Natural killer cell (primary cell): ENCODE measurements at places on chromosomes 1 and 21.

DNA sequence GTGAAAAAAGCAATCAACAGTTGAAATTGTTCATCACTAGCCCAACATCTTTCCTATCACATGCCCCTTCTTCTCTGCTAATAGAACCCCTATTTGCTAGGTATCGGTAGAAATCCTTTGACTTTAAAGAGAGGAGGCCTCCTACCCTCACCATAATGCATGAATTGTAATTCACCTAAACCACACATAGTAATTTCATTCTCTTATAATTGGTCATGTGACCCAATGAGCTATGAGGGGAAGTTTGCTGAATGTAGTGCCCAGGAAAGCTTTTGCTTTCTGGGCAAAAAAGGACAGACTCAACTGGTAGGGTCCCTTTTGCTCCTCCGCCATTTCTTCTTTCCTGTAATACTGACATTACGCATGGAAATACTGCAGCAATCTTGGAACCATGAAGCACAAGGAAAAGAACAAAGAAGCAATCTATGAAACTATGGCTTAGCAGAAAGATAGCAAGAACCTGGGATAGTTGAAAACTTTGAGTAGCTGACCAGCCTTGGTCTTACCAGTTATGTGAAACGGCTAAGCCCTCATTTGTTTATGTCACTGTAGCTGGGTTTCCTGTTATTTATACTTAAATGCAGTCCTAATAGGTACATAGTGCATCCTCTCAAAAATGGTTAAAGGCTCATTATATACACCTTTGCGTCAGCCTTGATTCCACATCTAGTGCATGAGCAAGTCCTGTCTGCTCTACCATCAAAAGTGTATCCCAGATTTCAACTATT is 10.2 kb upstream of the CHI3L2 start:
- H3K4me1 ChIP-seq, result peaks cover 98% of the 10 kb centered on the region
- no peak for DNase-seq
- H3K27ac ChIP-seq, result peak overlapping the region; percentile 80
- H3K27me3 ChIP-seq, result no peaks in the 10 kb centered on the region

DNA sequence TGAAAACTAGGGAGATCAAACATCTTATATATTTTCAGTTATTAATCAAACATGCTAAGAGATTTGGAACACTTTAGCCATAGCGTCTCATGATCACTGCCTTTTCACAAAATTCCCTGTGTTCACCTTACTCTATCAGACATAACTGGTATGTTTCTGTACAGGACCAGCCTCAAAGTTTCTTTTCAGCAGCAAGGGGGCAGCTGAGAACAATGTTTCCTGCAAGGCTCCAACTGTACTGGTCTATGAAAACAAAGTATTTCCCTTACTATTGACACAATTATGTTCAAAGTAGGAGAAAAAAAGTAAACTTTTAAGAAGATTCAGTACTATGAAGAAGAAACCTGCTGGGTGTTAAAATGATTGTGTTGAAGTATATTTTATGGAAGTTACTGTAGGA is 98.5 kb downstream of the ATF6 start:
- H3K27me3 ChIP-seq, result no peaks in the 10 kb centered on the region
- no peak for DNase-seq
- no peak overlapping the region for H3K27ac ChIP-seq
- no peak overlapping the region for H3K4me3 ChIP-seq
- no peaks in the 10 kb centered on the region for H3K4me1 ChIP-seq

GRCh38 chr1:228185641-228185965 is 20.0 kb downstream of the IBA57 start:
- DNase-seq, result peak; percentile 84
- no peak overlapping the region for H3K4me3 ChIP-seq
- no peak overlapping the region for H3K27ac ChIP-seq
- peaks cover 26% of the 10 kb centered on the region for H3K4me1 ChIP-seq
- no peaks in the 10 kb centered on the region for H3K27me3 ChIP-seq

- peaks cover 2% of the 10 kb centered on the region for H3K36me3 ChIP-seq
- peak overlapping the region; percentile 98 for H3K4me3 ChIP-seq
- H3K27me3 ChIP-seq, result no peaks in the 10 kb centered on the region
- DNase-seq, result peak; percentile 53
- H3K27ac ChIP-seq, result peak overlapping the region; percentile 83
These were observed 504 bp downstream of the PHTF1 start for GRCh38 chr1:113758631-113759332.

DNA sequence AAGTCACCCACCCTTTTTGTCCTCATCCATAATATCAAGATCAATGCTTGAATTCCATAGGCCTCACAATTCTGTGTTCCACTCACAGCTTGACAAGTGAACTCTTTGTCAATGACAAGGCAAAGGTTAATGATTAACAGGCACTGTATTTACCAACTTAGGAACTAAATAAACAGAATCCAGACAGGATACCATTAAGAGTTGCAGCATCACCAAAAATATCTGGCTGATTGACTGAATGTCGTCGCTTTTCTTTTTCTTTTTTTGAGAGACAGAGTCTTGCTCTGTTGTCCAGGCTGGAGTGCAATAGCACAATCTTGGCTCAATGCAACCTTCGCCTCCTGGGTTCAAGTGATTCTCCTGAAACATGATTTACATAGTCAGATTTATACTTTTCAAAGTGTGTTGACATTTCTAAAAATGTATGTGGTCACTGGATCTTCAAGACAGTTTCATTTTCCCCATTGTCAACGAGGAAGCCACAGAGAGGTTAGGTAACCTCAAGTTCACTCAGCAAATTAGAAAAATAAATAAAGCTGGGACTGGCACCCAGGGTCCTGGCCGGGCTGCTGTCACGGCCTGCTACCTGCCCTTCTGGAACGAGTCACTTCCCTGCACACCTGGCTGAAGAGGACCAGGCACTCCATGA is 81.0 kb downstream of the PDE9A start:
- no peaks in the 10 kb centered on the region for H3K36me3 ChIP-seq
- peak overlapping the region; percentile 9 for H3K27ac ChIP-seq
- no peak overlapping the region for H3K4me3 ChIP-seq
- no peak for DNase-seq
- no peaks in the 10 kb centered on the region for H3K27me3 ChIP-seq
- peaks cover 19% of the 10 kb centered on the region for H3K4me1 ChIP-seq

DNA sequence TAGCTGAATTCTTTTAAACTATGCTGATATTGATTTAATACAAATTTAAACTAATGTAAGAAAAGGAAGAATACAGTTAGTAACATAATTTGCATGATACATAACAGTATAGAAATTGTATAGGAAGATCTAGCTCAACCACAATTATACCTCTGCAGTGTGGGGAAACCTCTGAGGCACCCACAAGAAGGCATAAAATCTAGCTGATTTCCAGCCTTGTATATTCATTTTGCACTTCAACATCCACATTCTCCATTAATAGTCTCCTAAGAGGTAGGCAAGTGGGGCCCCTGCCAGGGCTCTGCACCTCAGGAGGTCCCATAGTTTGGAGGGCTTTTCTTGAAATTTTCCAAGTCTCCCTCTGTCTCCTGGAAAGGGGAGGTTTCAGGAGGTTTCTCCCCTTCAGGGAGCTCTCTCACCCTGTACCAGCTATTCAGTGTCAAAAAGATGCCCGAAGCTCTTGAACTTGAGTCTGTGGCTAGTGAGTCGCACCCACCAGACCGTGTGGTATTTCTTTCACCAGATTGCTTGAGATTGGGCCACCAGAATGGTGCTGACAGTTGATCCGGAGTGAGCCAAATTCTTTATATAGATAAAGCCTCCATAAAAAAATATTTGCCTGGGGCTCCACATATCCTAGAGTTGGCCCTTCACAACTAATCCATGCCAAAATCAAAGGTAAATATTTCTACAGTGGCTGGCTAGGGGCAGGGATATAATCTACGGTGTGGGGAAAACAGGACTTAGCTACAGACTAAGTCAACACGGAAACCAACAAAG is 108.2 kb downstream of the TIAM1 start:
- H3K4me1 ChIP-seq, result peaks cover 6% of the 10 kb centered on the region
- H3K4me3 ChIP-seq, result no peak overlapping the region
- no peaks in the 10 kb centered on the region for H3K27me3 ChIP-seq
- no peak overlapping the region for H3K27ac ChIP-seq
- no peak for DNase-seq
- H3K36me3 ChIP-seq, result no peaks in the 10 kb centered on the region

GRCh38 chr1:29280409-29281131 is 44.2 kb downstream of the PTPRU start:
- no peak overlapping the region for H3K4me3 ChIP-seq
- H3K27ac ChIP-seq, result no peak overlapping the region
- H3K4me1 ChIP-seq, result peaks cover 6% of the 10 kb centered on the region
- DNase-seq, result no peak
- no peaks in the 10 kb centered on the region for H3K36me3 ChIP-seq

- no peak for DNase-seq
- H3K27me3 ChIP-seq, result no peaks in the 10 kb centered on the region
- H3K36me3 ChIP-seq, result no peaks in the 10 kb centered on the region
These were observed 821 bp upstream of the KHDRBS1 start for GRCh38 chr1:32012709-32013385.

GRCh38 chr1:31674626-31675025 is 29.2 kb downstream of the COL16A1 start:
- H3K36me3 ChIP-seq, result no peaks in the 10 kb centered on the region
- H3K4me3 ChIP-seq, result no peak overlapping the region
- H3K27me3 ChIP-seq, result peaks cover 4% of the 10 kb centered on the region
- no peak overlapping the region for H3K27ac ChIP-seq

DNA sequence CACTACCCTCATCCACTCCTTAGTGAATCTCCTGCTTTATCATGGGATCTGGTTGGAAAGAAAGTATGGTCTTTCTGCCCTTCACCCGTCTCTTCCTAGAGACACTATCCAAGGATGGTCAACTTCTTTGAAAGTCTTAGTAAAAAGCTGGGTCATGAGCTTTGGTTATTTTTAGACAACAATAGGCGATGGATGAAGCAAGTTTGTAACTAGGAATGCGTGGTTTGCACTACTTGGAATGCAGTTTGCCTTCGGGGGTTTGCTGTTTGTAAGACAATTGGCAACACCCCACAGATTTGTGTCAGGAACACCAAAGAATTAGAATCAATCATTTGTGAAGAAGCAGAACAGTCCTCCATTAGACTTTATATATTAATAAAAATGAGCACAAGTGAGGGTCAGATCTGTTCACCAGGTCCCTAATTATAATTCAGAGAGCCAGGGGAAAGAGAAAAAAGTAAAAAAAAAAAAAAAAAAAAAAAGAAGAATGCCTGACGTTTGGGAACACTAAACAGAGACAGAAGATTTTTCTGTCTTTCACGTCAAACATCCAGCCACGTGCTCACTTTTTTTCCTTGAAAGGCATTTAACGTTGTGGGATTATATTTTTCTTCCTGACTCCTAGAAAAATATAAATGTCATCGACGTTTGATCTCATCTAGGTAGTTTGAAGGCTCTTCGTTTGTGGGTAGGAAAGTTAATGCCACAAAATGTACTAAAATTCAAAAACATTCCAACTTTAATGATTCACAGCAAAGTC is 60.7 kb upstream of the BTG3 start:
- no peak overlapping the region for H3K4me3 ChIP-seq
- no peaks in the 10 kb centered on the region for H3K27me3 ChIP-seq
- H3K36me3 ChIP-seq, result no peaks in the 10 kb centered on the region
- no peak for DNase-seq

GRCh38 chr1:247212012-247212411 is 40.2 kb upstream of the ZNF124 start:
- no peaks in the 10 kb centered on the region for H3K27me3 ChIP-seq
- peak overlapping the region; percentile 99 for H3K27ac ChIP-seq
- H3K4me3 ChIP-seq, result no peak overlapping the region

DNA sequence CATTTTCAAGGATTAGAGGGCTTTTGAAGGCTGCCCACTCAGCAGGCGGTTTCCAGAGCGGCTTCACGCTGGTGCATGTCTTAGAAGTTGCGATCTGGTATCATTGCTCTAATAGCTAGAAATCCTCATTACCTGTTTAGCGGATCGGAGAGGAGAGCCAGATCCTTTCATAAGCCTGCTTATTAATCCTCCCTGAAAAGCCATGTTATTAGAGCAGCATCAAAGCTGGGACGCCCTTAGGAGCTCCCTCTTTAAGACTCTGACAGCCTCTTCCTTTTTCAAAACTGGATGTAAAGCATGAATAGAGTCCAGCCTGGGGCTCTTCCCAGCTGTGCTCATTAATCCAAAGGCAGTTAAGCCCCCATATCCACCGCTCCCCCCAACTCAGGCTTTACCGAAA is 13.9 kb upstream of the CTSE start:
- no peaks in the 10 kb centered on the region for H3K36me3 ChIP-seq
- no peaks in the 10 kb centered on the region for H3K27me3 ChIP-seq
- no peak overlapping the region for H3K4me3 ChIP-seq
- peaks cover 8% of the 10 kb centered on the region for H3K4me1 ChIP-seq
- no peak for DNase-seq

- no peaks in the 10 kb centered on the region for H3K36me3 ChIP-seq
- DNase-seq, result no peak
- no peaks in the 10 kb centered on the region for H3K4me1 ChIP-seq
- H3K27ac ChIP-seq, result no peak overlapping the region
These were observed 13.2 kb downstream of the ESRRG start for GRCh38 chr1:216710055-216710454.

- H3K4me3 ChIP-seq, result no peak overlapping the region
- H3K27ac ChIP-seq, result no peak overlapping the region
- H3K27me3 ChIP-seq, result no peaks in the 10 kb centered on the region
- H3K36me3 ChIP-seq, result no peaks in the 10 kb centered on the region
These were observed 24.3 kb downstream of the GPSM2 start for GRCh38 chr1:108901106-108901505.

DNA sequence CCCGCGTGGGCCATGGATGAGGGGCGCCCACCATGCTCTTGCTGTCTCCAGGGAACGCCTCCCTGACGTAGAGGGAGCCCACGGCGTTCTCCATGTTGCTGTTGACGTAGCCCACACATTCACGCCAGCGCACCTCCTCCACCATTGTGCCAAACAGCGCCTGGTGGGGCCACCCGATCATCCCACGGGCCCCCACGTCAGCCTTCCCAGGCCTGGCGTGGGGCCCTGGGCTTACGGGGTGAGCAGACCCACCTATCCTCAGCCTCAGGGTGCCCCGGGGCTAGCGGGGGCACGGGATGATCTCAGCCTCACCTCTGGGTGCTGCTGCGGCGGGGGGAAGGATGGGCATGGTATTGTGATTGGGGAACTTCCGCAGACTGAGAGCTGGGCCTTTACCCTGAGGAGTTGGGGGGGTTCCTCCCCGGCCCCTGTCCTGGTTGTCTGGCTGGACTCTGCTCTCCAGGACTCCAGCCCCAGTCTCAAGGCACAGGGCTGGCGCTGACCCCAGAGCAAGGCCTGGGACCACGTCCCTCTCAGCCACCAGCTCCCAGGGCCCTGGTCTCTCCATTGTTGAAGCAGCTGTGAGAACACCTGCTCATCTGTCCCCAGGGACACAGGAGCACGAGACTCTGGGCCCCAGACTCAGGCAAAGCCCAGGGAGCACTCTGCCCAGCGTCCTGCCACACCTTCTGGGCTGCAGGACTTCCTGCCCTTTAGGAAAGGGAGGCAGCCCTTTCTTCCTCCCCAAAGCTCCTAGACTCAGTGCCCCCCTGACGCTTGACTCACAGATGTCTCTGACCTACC is 10.2 kb downstream of the PRXL2B start:
- H3K27ac ChIP-seq, result no peak overlapping the region
- DNase-seq, result no peak
- H3K4me1 ChIP-seq, result peaks cover 11% of the 10 kb centered on the region
- H3K36me3 ChIP-seq, result no peaks in the 10 kb centered on the region
- H3K27me3 ChIP-seq, result no peaks in the 10 kb centered on the region
